ENCODE measurements at places on chromosomes 2 and 18. TPM values are rescaled to one million over a fixed set of nuclear protein-coding genes. Genes with fewer than 3 reads are reported as not detected.

DNA sequence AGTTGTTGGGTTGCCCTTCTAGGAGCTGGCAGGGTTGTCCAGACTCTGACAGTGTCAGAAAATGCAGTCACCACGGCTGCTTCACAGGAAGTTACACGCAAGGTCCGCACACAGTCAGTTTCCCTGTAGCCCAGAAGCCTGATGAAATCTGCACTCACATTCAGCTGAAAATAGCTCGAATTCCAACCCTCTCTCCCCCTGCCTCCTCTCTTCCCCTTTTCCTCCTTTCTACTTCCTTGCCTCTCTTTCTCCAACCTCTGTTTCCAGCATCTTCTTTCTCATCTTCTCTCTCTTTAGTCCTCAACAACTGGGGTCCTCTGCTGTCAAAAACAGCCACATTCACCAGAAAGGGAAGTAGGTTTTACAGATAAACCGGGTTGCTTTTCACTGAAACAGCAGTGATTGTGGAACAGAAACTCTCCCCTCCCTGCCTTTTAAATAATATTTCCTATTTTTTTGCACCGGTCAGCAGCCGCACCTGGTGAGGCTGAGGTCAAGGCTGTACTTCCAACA, 69.3 kb downstream of the BCL11A start:
- H3K27ac ChIP-seq = no peak overlapping the region
- no peaks in the 10 kb centered on the region for H3K27me3 ChIP-seq
- H3K4me3 ChIP-seq = no peak overlapping the region
- DNase-seq = no peak
- H3K4me1 ChIP-seq = peaks cover 42% of the 10 kb centered on the region

DNA sequence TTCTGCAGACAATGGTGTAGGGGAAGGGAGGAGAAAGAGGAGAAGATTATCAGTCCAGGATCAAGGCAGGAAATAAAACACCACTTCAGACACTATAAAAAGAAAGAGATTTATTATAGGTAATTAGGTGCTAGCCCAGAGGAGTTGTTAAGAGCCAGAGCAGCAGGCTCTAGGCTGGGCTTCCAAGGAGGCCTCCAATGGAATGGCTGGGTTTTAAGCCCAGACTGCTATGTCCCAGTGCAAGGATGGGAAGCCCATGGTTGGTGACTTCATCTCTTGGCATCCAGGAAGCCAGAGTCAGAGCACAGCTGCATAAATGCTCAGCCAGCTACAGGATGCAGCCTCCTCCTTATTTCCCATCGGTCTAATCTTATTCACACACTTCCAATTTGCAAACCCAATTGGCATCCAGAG, 95.6 kb downstream of the LAMA3 start:
- H3K4me1 ChIP-seq = no peaks in the 10 kb centered on the region
- no peaks in the 10 kb centered on the region for H3K36me3 ChIP-seq
- no peak overlapping the region for H3K4me3 ChIP-seq
- no peaks in the 10 kb centered on the region for H3K27me3 ChIP-seq
- H3K27ac ChIP-seq = no peak overlapping the region

GRCh38 chr2:240203031-240203787, 62.8 kb upstream of the OTOS start:
- H3K27me3 ChIP-seq = no peaks in the 10 kb centered on the region
- H3K4me3 ChIP-seq = no peak overlapping the region
- H3K4me1 ChIP-seq = no peaks in the 10 kb centered on the region
- no peak overlapping the region for H3K27ac ChIP-seq
- no peaks in the 10 kb centered on the region for H3K36me3 ChIP-seq
- DNase-seq = no peak

GRCh38 chr2:26723991-26724750, 31.6 kb downstream of the KCNK3 start:
- H3K27ac ChIP-seq = peak overlapping the region; percentile 77
- peak; percentile 32 for DNase-seq

- no peaks in the 10 kb centered on the region for H3K4me1 ChIP-seq
- no peak overlapping the region for H3K27ac ChIP-seq
- no peaks in the 10 kb centered on the region for H3K27me3 ChIP-seq
- no peak overlapping the region for H3K4me3 ChIP-seq
These were observed 28.2 kb downstream of the SFXN5 start for GRCh38 chr2:73043276-73043675.

Gene AMER3
- 0.37 TPM for polyA plus RNA-seq

- H3K36me3 ChIP-seq = no peaks in the 10 kb centered on the region
- H3K4me3 ChIP-seq = peak overlapping the region; percentile 46
- peak overlapping the region; percentile 70 for H3K27ac ChIP-seq
- DNase-seq = no peak
- H3K4me1 ChIP-seq = peaks cover 8% of the 10 kb centered on the region
These were observed 70.8 kb upstream of the SLC1A4 start for GRCh38 chr2:64918220-64918886.

GRCh38 chr2:187936228-187936627, 355.4 kb upstream of the GULP1 start:
- no peak for DNase-seq
- no peak overlapping the region for H3K4me3 ChIP-seq
- H3K4me1 ChIP-seq = no peaks in the 10 kb centered on the region
- H3K27ac ChIP-seq = no peak overlapping the region
- H3K36me3 ChIP-seq = no peaks in the 10 kb centered on the region

DNA sequence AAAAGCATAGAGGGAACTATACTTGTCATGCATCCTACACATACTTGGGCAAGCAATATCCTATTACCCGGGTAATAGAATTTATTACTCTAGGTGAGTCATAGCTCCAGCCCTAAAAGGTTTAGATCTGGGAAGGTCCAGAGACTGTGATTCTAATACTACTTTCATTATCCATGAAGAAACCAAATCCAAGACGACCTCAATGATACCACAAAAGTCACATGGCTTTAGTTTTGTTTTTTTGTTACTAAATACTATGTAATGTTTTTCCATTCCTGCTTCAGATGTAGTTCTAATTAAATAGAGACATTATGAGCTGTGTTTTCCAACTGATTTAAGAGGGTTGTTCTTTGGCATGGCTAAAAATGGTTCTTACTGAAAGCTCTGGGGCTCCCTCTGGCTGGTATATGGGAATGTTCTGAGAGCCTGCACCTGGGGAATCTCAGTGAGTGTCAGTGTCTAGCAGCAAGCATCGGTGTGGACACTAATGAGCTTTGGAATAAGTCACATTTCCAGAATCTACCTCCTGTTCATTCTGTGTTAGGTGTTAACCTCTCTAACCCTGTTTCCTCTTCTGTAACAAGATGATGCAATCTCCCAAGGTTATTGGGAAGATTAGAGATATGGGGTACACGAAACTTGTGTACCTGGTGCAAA, 20.5 kb upstream of the IL1RL2 start:
- H3K4me3 ChIP-seq = no peak overlapping the region
- H3K4me1 ChIP-seq = peaks cover 4% of the 10 kb centered on the region
- H3K27me3 ChIP-seq = no peaks in the 10 kb centered on the region
- DNase-seq = no peak
- no peak overlapping the region for H3K27ac ChIP-seq

DNA sequence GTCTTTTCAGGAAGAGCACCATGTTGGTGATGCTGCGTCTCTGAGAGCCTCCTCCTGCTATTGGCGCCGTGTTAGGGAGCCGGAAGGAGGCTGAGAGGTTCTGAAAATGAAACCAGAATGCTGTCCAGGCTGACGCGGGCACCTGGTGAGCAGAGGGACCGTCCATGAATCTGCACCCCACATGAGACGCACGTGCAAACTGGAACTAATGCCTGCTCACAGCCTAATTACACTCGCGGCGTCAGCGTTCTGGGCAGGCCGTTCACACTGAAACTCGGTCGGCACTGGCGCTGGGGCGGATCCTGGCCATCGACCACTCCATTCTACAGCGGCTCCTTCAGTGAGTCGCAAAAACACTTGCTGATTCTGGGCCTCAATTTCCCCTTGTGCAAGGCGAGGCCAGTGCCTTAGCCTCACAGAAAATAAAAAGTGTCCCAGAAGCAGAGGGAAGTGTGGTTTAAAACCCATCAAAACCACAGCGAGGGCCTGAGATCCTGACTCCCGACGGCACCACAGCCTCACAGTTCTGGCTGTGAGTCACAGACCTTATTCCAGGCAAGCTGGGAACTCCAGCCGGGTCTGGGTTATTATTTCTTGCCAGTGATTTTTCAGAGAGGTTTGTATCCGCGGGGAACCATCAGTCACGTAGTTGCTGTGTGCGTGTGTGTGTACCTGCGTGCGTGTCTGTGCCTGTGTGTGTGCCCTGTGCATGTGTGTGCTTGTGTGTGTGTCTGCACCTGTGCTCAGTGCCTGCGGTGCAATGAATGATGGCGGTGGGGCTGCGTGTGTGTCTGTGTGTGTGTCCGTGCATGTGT, 49.1 kb upstream of the CTDP1 start:
- no peak overlapping the region for H3K4me3 ChIP-seq
- no peak overlapping the region for H3K27ac ChIP-seq
- peaks cover 8% of the 10 kb centered on the region for H3K27me3 ChIP-seq
- no peaks in the 10 kb centered on the region for H3K36me3 ChIP-seq
- H3K4me1 ChIP-seq = no peaks in the 10 kb centered on the region

DNA sequence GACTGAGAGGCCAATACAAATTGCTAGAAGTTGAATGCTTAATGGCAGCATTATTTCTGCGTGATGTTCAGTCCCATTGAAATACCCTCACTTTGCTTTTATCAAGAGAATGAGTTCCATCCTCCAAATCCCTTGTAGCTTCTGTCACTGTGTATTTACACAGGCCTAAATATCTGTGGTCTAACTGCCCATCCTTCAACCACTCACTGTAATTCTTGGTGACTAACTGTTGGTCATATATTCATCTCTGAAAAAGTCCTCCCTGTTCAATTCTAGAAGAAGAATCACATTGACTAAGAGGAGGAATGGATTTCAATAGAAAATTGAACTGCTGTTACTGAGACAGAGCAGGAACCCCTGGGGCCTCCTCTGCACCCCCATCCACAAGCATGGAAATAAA, 74.2 kb upstream of the L3MBTL4 start:
- no peak for DNase-seq
- H3K36me3 ChIP-seq = no peaks in the 10 kb centered on the region
- H3K27me3 ChIP-seq = no peaks in the 10 kb centered on the region
- H3K4me3 ChIP-seq = no peak overlapping the region
- no peak overlapping the region for H3K27ac ChIP-seq
- no peaks in the 10 kb centered on the region for H3K4me1 ChIP-seq

Gene SAG
- polyA plus RNA-seq = not detected

Gene IFIH1
- polyA plus RNA-seq = 10.7 TPM

GRCh38 chr2:174344716-174345461, 10.1 kb downstream of the SP9 start:
- peaks cover 55% of the 10 kb centered on the region for H3K4me1 ChIP-seq
- no peak overlapping the region for H3K27ac ChIP-seq
- H3K36me3 ChIP-seq = peaks cover 30% of the 10 kb centered on the region
- no peak overlapping the region for H3K4me3 ChIP-seq

Gene OTOF
- polyA plus RNA-seq = 0.06 TPM

Gene SIX3
- polyA plus RNA-seq = not detected

GRCh38 chr18:55314031-55314430, 274.0 kb downstream of the TCF4 start:
- no peaks in the 10 kb centered on the region for H3K36me3 ChIP-seq
- H3K4me1 ChIP-seq = peaks cover 32% of the 10 kb centered on the region
- no peaks in the 10 kb centered on the region for H3K27me3 ChIP-seq

DNA sequence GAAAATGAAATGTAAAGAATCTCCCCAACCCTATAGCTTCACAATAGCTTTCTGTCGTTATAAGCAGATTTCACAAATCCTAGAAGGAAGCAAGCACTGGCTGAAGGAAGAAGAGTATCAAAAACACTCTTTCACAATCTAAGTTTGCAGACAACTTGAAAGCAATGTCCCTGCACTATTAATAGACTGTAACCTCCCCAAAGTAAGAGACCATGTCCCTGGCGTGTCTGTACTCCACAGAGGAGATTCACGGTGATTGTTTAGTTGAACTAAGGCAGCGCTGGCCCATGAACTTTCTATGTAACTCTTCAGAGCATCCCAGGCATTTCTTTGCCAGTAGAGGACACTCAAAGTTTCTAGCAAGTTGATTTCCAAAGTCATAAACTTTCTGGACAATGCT, 128.0 kb upstream of the HNRNPA3 start:
- no peaks in the 10 kb centered on the region for H3K27me3 ChIP-seq
- no peak for DNase-seq
- no peaks in the 10 kb centered on the region for H3K4me1 ChIP-seq
- no peaks in the 10 kb centered on the region for H3K36me3 ChIP-seq
- H3K4me3 ChIP-seq = no peak overlapping the region

Gene MROH2A
- 1.1 TPM for polyA plus RNA-seq

DNA sequence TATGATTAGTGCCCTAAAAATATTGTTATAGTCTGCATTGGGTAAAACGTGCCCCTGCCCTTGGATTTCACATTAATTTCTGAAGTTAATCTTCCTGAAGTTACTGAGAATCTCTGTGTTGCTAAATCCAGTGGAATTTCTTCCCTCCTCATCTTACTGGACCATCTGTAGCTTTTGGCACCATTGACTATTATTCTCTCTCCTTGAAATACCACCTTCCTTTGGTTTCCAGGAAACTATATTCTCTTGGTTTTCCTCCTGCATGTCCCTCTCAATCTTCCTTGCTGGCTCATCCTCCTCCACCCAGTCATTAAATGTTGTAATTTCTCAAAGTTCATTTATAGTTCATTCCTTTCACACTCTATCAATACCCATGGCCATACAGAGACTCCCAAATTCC, 110.6 kb upstream of the SLC35G4 start:
- no peaks in the 10 kb centered on the region for H3K4me1 ChIP-seq
- no peak overlapping the region for H3K4me3 ChIP-seq
- no peak for DNase-seq
- H3K27me3 ChIP-seq = no peaks in the 10 kb centered on the region

Gene GKN1
- polyA plus RNA-seq = 2,484 TPM

GRCh38 chr2:45572979-45573378, 38.1 kb downstream of the SRBD1 start:
- H3K27ac ChIP-seq = no peak overlapping the region
- no peak for DNase-seq
- H3K27me3 ChIP-seq = no peaks in the 10 kb centered on the region
- H3K36me3 ChIP-seq = peaks cover 17% of the 10 kb centered on the region
- H3K4me1 ChIP-seq = no peaks in the 10 kb centered on the region

DNA sequence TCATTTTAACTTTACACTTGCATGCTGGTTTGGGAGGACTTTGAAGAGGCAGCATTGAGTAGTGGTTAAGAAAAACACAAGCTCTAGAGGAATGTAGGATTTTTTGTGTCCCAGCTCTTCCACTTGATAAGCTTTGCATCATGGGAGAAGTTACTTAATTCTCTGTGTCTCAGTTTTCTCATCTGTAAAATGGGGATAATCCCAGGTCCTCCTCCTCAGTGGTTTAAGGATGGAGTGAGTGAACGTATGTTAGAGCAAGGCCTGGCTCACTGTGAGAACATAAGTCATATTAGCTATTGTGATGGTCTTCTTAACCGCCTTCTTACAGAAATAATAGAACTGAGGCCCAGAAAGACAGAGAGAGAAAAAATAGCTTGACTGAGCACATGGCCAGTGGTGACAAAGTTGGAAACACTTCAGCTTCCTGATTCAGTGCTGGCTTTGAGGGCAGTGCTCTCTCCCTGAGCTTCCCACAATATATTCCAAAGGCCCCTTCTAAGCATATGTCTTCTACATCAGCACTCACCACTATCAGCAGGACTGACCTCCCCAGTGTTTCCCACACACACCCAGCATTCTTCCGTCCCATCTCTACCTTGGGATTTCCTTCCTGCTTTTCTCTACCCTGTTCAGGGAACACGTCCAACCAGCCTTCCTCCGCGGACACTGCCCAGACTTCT, 214.9 kb upstream of the TNP1 start:
- DNase-seq = no peak
- H3K4me3 ChIP-seq = no peak overlapping the region
- H3K27ac ChIP-seq = peak overlapping the region; percentile 43
- no peaks in the 10 kb centered on the region for H3K4me1 ChIP-seq
- no peaks in the 10 kb centered on the region for H3K36me3 ChIP-seq

- peaks cover 98% of the 10 kb centered on the region for H3K36me3 ChIP-seq
- peak overlapping the region; percentile 53 for H3K27ac ChIP-seq
- no peaks in the 10 kb centered on the region for H3K4me1 ChIP-seq
- DNase-seq = peak; percentile 33
- H3K4me3 ChIP-seq = no peak overlapping the region
- no peaks in the 10 kb centered on the region for H3K27me3 ChIP-seq
These were observed 17.2 kb downstream of the SP110 start for GRCh38 chr2:230202430-230203109.
